ENCODE measurements at places on chromosomes 4 and X. TPM values are rescaled to one million over a fixed set of nuclear protein-coding genes. Genes with fewer than 3 reads are reported as not detected.

DNA sequence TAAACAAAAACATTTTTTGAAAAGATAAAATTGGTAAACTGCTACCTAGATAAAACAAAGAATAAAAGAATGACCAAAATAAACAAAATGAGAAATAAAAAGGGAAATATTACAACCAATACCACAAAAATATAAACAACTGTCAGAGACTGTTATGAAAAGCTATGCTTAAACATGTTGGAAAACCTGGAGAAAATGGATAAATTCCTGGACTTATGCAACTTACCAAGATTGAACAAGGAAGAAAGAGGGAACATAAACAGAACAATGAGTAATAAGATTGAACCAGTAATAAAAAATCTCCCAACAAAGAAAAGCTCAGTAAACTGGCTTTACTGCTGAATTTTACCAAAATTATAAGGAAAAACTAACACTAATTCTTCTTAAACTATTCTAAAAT lies 518.7 kb downstream of the GRXCR1 start:
- DNase-seq, result no peak
- no peaks in the 10 kb centered on the region for H3K27me3 ChIP-seq
- no peaks in the 10 kb centered on the region for H3K36me3 ChIP-seq
- H3K27ac ChIP-seq, result no peak overlapping the region
- no peaks in the 10 kb centered on the region for H3K4me1 ChIP-seq

- H3K27ac ChIP-seq, result no peak overlapping the region
- peaks cover 8% of the 10 kb centered on the region for H3K4me1 ChIP-seq
- no peaks in the 10 kb centered on the region for H3K27me3 ChIP-seq
- H3K36me3 ChIP-seq, result no peaks in the 10 kb centered on the region
- DNase-seq, result no peak
- no peak overlapping the region for H3K4me3 ChIP-seq
These were observed 117.9 kb downstream of the COX18 start for GRCh38 chr4:72951628-72952027.

- H3K4me3 ChIP-seq, result no peak overlapping the region
- no peaks in the 10 kb centered on the region for H3K4me1 ChIP-seq
- H3K27ac ChIP-seq, result no peak overlapping the region
These were observed 244.5 kb downstream of the SCFD2 start for GRCh38 chr4:53121264-53121865.

The TRIM61 gene
- total RNA-seq, result 4.1 TPM

The TBX22 gene
- total RNA-seq, result 24.3 TPM

The CT45A5 gene
- not detected for total RNA-seq

The RXFP1 gene
- 0.78 TPM for total RNA-seq

DNA sequence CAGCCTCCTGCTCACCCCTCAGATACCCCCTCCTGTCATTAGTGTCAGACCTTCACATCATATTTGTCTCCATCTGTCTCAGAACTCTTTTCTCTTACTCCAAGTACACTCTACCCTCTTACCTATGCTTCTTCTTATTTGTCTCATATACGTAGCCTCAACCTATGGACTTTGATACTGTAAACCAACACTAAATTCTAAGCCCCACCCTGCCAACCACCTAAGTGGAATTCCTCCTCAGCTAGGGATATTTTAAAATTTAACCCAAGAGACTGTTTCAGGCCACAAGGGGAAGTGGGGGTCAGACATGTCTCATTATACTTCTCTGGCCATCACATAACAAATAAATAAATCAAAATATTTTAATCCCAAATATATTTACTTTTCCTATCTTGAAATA lies 778.1 kb upstream of the GRID2 start:
- DNase-seq, result no peak
- H3K27ac ChIP-seq, result no peak overlapping the region
- H3K36me3 ChIP-seq, result no peaks in the 10 kb centered on the region
- H3K27me3 ChIP-seq, result no peaks in the 10 kb centered on the region

DNA sequence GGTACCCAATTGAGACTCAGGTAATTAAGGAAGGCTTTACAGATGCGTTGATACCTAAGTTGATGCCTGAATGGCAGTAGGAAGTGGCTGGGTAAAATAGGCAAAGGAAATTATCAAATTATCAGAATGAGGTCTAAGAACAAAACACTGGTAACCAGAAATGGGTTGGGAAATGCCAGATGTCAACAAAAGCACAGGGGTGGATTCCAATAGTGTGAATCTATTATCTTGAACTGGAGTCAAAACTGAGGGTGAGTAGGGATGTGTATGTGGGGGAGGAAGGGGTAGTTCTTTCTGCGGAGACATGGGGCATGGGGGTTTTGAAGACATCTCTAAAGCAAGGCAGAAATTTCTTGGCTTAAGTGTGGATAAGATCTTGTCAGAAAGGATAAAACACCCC lies 16.0 kb upstream of the SEPTIN6 start:
- no peaks in the 10 kb centered on the region for H3K4me1 ChIP-seq
- no peak overlapping the region for H3K27ac ChIP-seq
- no peaks in the 10 kb centered on the region for H3K27me3 ChIP-seq
- H3K4me3 ChIP-seq, result no peak overlapping the region

DNA sequence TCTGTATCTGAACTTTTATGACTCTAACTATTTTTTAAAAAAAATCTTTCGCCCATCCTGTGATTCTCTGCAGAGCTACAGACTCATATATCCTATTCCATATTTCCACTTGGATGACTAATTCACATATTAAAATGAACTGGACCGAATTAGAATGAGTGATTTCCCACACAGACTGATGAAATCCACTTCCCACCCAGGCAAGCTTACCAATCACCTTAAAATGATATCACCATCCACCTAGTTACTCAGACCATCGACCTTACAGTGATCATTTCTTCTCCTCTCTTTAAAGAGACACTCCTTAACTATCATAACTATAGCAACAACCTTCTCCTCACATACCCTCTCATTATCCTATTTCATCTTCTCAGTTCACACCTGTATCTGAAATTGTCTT lies 34.1 kb upstream of the GUCY1B1 start:
- H3K36me3 ChIP-seq, result no peaks in the 10 kb centered on the region
- no peak overlapping the region for H3K27ac ChIP-seq
- no peaks in the 10 kb centered on the region for H3K27me3 ChIP-seq
- no peak overlapping the region for H3K4me3 ChIP-seq
- H3K4me1 ChIP-seq, result no peaks in the 10 kb centered on the region
- DNase-seq, result no peak

- peaks cover 15% of the 10 kb centered on the region for H3K4me1 ChIP-seq
- DNase-seq, result no peak
- no peaks in the 10 kb centered on the region for H3K27me3 ChIP-seq
- H3K4me3 ChIP-seq, result no peak overlapping the region
These were observed 3.4 kb upstream of the HOPX start for GRCh38 chr4:56684320-56685050.

The CHIC2 gene
- 31.9 TPM for total RNA-seq

DNA sequence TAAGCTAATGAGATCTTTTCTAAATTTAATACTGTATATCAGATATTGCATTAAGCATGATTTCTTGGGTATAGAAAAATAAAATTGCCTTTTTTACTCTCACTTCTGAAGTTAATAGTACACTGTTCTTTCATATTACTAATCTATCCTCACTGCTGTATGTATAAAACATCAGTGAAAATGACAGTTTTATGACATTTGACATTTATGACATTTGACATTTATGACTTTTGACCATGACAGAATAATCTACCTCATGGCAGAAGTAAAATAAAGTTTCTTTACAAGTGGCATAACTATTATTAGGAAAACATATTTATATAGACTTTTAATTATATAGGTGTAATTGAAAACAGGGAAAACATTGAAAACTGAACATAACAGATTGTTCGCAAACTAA lies 13.3 kb downstream of the GRID2 start:
- no peak overlapping the region for H3K27ac ChIP-seq
- no peaks in the 10 kb centered on the region for H3K36me3 ChIP-seq
- no peak for DNase-seq
- H3K27me3 ChIP-seq, result no peaks in the 10 kb centered on the region
- no peak overlapping the region for H3K4me3 ChIP-seq
- H3K4me1 ChIP-seq, result no peaks in the 10 kb centered on the region

DNA sequence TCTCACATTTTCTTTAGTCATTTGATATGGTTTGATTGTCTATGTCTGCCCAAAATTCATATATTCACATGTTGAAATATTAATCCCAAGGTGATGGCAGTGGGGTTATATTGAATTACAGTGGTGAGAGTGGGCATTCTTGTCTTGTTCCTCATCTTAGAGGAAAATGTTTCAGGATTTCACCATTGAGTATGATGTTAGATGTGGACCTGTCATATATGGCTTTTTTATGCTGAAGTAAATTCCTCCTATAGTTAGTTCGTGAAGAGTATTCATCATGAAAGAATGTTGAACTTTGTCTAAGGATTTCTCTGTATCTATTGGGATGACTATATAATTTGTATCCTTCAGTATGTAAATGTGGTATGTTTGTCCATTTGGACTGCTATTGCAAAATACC lies 512.3 kb upstream of the EPHA5 start:
- no peak for DNase-seq
- no peaks in the 10 kb centered on the region for H3K4me1 ChIP-seq
- no peak overlapping the region for H3K27ac ChIP-seq
- H3K4me3 ChIP-seq, result no peak overlapping the region
- H3K36me3 ChIP-seq, result no peaks in the 10 kb centered on the region

The HERC6 gene
- total RNA-seq, result 6.7 TPM

DNA sequence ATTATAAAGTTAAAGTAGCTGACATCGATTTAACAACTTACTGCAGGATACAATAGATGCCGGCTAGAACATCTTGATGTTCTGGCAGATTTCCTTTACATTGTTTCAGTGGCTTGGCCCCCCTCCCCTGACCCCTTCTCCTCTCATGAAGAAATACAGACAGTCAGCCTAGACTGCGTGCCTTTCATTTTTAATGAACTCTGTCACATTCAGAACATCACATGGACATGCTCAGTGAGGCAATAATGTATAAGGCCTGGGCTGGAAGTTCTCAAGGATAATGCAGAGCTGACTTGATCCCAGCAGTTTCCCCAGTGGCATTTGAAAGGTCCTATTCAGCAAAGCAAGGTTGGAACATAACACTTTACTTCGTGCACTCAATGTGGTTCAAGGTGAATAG lies 239.2 kb downstream of the ANK2 start:
- no peak overlapping the region for H3K4me3 ChIP-seq
- DNase-seq, result no peak
- no peak overlapping the region for H3K27ac ChIP-seq

DNA sequence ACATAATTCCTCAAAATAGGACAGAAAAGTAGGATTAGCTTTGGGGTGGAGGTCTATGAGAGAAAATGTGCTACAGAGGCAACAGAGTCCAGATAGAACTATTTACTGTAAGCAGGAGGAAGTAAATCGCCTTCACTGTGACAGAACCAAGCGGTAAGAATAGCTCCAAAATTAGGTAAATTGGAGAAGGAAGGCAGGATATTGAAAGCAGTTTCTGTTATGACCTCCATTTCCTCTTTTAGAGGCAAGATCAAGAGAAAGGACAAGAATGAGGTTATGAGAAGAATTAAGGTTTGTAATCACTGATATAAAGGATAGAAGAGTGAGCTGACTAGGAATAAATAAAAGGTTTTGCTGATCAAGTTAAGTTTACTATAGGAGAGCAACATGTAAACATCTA lies 44.1 kb upstream of the NEUROG2 start:
- no peaks in the 10 kb centered on the region for H3K36me3 ChIP-seq
- no peaks in the 10 kb centered on the region for H3K27me3 ChIP-seq
- no peak overlapping the region for H3K4me3 ChIP-seq

The UGT2A3 gene
- not detected for total RNA-seq

GRCh38 chr4:187606581-187606980 lies 389.0 kb upstream of the ZFP42 start:
- H3K27ac ChIP-seq, result no peak overlapping the region
- H3K36me3 ChIP-seq, result no peaks in the 10 kb centered on the region
- no peaks in the 10 kb centered on the region for H3K27me3 ChIP-seq
- no peaks in the 10 kb centered on the region for H3K4me1 ChIP-seq
- no peak for DNase-seq
- H3K4me3 ChIP-seq, result no peak overlapping the region

Data from thyroid gland (tissue), 4 donors.